Osteoblast (primary cell): ENCODE measurements at places on chromosomes 4 and X. TPM values are rescaled to one million over a fixed set of nuclear protein-coding genes. Genes with fewer than 3 reads are reported as not detected.

GRCh38 chr4:118087366-118087765, 53.1 kb downstream of the NDST3 start:
- DNase-seq: no peak

DNA sequence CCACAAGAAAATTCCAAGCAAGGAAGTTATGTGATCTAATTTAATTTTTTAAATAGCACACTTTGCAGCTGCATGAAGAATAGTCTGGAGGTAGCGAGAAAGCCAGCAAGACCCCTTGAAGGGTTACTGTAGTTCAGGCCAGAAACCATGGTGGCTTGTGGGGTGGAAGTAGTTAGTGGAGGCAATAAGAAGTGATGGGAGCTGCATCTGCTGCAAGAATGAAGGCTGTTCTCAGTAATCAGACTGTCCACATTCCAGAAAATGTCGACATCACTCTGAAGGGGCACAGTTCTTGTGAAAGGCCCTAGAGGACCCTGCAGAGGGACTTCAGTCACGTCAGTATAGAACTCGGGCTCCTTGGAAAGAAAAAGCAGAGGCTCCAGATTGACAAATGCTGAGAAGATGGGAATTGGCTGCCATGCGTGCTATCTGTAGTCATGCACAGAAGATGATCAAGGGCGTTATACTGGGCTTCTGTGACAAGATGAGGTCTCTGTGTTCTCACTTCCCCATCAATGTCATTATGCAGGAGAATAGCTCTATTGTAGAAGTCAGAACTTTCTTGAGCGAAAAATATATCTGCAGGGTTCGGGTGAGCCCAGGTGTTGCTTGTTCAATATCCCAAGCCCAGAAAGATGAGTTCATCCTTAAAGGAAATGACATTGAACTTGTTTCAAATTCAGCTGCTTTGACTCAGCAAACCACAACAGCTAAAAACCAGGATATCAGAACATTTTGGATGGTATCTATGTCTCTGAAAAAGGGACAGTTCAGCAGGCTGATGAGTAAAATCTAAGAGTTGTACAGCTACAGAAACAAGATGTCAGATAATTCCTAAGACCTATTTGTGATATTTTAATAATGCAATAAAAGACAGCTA, 254.2 kb downstream of the CBR4 start:
- DNase-seq: peak; percentile 69

Gene FATE1
- not detected in 2 replicates for total RNA-seq

GRCh38 chr4:15420642-15421041, 7.2 kb upstream of the C1QTNF7 start:
- DNase-seq: peak; percentile 53

GRCh38 chr4:95167805-95168204, 381.0 kb downstream of the UNC5C start:
- peak; percentile 55 for DNase-seq

DNA sequence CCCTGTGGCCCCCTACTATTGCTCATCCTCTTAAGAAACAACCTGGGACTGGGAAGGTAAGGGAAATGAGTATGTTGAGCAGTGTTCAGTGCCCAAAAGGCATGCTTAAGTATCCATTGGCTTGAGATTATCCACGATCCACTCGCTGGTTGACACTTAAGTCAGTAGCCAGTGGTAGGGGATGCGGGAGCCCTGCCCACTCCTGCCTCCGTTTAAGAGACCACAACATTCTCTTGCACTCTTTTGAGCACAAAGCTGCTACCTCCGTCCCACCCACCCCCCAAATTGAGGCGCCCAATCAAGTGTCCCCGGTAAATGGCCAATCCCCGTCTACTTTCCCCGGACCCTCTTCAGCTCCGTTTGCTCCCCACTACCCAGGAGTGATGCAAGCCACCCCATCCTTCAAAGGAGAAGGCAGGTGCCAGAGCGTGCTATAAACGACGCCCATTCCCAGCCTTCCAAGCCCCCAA, 25.0 kb downstream of the UTP14A start:
- DNase-seq: peak; percentile 85

DNA sequence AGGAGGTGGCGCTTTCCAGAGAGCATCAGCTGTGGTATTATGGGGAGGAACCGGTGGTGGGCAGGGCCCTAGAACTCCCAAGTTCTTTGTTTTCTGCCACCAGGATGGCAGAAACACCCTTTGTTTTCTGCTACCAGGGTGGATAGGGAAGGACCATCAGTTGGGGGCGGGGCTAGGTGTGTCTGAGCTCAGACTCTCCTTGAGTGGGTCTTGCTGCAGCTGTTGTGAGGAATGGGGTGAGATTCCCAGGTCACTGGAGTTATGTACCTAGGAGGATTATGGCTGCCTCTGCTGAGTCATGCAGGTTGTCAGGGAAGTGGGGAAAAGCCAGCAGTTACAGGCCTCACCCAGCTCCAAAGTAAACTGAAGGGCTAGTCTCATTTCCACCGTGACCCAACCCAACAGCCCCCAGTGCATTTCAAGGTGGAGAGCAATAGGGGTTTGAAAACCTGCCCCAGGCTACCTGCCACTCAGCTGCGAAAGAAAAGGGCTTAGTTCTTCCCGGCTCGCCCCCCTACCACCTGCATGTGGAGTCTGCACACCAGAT, 167.8 kb upstream of the FAM241A start:
- DNase-seq: no peak

DNA sequence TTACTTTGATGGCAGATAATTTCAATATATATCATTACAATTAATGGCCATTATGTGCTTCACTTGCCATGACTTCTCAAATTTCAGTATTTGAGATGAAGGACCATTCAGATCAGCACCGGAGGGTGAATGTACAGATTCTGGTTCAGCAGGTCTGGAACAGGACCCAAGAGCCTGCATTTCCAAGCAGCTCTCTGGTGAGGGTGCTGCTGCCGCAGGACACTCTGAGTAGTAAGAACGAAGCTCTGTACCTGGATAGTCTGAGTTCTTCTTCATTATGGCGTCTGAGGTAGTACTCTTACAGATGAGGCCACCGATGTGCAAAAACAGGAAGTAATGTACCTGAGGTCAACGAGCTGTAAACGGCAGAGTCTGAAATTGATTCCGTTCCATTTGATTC, 228.2 kb downstream of the FBXW7 start:
- DNase-seq: peak; percentile 19

- no peak for DNase-seq
These were observed 115.7 kb upstream of the KLF3 start for GRCh38 chr4:38548256-38548655.

Gene TCEAL2
- not detected in 2 replicates for total RNA-seq

- no peak for DNase-seq
These were observed 479.8 kb downstream of the RAPGEF2 start for GRCh38 chr4:159582685-159583084.

GRCh38 chrX:2351999-2352995, 148.5 kb downstream of the DHRSX start:
- peak; percentile 92 for DNase-seq

GRCh38 chr4:149785696-149786431, 29.8 kb downstream of the IQCM start:
- no peak for DNase-seq

Gene CYTL1
- 0.36 and 15.3 TPM in 2 replicates for total RNA-seq

DNA sequence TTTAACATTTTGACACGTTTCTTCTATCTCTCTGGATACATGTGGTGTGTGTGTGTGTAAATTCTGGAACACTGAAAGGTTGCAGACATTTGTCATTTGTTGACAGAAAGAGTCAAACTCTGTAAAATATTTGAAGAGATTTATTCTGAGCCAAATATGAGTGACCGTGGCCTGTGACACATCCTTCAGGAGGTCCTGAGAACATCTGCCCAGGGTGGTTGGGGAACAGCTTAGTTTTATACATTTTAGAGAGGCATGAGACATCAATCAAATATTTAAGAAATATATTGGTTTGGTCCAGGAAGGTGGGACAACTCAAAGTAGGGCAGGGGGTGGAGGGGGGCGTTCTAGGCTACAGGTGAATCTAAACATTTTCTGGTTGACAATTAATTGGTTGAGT, 40.7 kb upstream of the CD40LG start:
- no peak for DNase-seq
